ENCODE measurements at places on chromosomes 4 and X. TPM values are rescaled to one million over a fixed set of nuclear protein-coding genes. Genes with fewer than 3 reads are reported as not detected.

SORCS2 gene
- total RNA-seq: 4.9 TPM

DNA sequence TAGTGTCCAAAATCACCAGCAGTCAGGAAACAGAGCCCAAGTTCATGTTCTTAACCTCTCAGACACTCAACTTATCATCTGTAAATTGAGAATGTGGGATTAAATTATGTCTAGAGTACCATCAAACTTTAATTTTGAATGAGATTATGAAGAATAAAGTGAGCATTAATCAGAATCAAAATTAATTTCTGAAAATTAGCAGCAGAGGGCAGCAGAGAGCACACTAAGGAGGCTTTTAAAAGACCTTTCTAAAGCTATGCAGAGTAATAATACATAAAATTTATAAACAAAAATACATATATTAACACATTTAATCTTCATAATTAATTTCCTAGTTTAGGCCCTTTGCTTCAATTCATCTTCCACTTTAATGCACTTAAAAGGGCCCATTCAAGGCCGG lies 7.1 kb downstream of the TASL start:
- no peak for DNase-seq

- no peak for DNase-seq
Measured at GRCh38 chr4:76035799-76036380, at the start of gene CXCL11. Gene CXCL11 (minus strand): TSS chr4:76036070. CDS start chr4:76035987, 83 bp downstream.

DNA sequence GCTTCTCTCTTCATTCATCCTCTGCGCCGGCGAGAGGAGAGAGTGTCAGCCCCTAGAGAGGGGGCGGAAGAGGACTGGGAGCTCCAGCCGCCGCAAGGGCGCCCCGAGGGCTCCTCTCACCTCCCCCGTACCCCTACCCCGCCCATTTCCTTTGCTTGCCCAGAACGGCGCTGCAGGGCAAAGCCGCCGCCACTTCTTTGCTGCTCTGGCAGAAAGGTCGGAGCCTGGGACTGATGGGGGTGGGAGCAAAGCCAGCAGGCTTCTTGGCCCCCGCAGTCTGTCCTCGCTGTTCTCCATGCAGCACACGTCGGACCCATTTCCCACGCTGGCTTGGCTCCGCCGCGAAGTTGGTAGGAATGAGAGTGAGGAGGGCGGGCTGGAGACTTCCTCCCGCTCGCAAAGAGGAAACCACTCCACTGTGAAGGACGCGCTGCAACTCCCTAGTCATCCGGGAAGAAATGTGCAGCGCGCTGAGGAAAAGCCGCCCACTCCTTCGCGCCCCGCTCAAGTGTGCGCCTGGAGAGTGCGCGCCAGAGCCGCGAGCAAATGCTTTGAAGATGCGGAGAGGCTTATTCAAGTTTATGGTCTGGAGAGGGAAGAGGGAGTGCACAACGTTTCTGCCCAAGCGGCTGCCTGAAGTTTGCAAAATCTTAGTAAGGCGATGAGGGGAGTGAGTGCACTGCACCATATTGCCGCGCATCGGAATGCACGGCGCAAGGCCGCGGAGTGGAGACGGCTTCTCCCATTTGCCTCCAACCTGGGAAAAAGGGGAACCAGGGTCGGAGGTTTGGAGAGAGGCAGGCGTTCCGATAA lies 2.8 kb upstream of the PCDH7 start:
- peak; percentile 42 for DNase-seq

DNA sequence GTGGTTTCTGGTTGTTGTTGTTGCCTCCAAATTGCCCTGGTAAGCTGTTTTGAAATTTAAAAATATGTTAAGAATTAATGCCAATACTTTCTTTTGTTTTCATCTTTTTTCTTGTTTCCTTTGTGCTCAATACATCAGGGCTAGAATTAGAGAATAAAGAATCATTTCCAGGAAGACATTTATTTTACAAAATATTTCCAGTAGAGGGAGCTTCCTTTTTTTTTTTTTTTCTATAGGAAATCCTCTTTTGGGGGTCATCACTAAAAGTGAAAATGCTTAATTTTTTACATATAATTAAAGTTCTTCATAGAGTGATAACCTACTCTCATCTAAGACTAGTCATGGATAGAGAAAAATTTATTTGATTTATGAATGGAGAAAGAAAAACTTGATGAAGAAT lies 2.4 kb downstream of the GLRA3 start:
- DNase-seq: no peak

DNA sequence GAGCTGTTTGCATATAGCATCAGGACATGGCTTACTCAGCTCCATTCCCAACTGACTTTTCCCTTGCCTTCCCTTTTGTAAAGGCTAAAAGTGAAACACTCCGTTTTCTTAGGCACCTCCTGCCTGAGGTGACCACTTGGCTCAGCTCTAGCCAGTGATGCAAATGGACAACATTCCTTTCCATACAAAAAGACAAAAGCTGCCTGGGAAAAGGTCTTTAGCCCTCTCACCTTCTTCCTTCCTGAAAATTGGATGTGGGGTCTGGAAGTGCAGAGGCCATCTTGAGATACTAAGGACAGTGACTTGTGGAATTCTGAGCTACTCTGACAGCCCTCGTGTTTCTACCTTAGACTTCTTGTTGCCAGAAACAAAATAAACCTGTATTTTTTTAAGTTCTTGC lies 27.7 kb upstream of the SFRP2 start:
- no peak for DNase-seq

UGT2B15 gene
- total RNA-seq: not detected

GRCh38 chr4:24980740-24981139 lies 50.0 kb downstream of the LGI2 start:
- no peak for DNase-seq

DNA sequence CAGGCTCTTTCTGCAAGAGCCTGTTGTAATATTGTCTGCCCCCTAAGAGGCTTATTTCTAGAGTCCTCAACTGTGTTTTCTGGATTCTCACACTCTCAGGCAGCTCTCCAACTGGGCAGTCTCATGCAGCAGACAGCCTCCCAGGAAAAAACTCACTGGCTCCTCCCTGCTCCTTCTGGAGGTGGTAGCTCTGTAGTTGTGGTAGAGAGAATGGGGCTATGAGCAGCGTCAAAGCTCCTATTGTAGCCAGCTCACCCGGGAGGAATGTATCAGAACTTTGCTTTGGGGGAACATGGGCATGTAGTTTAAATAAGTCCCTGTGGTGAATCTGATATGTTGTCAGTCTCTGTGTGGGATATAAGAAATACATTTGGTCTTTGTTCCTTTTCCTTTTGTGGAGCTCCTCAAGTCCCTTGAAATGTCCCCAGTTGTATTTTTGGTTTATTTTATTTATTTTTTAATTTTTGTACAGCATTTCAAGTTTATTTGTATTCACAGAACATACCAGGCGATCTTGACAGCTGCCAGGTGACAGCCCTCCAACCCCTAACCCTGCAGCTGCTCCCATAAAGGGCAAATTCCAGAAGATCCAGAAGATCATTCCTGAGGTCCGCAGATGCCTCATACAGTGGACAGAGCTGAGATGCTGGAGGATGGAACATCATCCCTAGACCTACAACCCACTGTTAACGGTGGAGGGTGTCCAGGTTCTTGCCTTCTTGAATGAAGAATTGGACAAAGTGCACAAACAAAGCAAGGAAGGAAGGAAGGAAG lies 45.7 kb downstream of the TRIM61 start:
- DNase-seq: no peak
